ENCODE measurements at places on chromosomes 5 and 9. TPM values are rescaled to one million over a fixed set of nuclear protein-coding genes. Genes with fewer than 3 reads are reported as not detected.

LCNL1 gene
- polyA plus RNA-seq: 0.09 TPM

- no peak for DNase-seq
Measured at GRCh38 chr9:80885894-80886293, 803.5 kb downstream of the TLE1 start.

- DNase-seq: peak; percentile 31
Measured at GRCh38 chr5:43309637-43310036, 3.6 kb downstream of the HMGCS1 start.

DNA sequence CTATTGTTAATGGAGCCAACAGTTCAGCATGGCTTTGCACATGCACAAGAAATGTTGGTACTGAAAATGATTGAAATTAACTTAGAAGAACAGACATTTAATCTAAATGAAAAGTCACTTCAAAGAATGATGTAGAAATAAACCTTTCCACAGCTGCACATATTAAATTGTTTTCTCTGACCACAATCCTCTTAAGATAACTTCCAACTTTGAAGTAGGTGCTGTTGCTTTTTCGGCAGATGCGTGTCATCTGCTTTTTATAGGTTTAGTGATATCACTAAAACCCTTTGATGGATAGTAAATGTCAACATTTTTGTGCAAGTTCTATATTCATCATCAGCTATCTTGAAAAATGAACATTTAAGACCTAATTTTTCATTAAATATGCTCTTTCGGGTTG, 25.3 kb upstream of the SLC1A3 start:
- DNase-seq: no peak

DNA sequence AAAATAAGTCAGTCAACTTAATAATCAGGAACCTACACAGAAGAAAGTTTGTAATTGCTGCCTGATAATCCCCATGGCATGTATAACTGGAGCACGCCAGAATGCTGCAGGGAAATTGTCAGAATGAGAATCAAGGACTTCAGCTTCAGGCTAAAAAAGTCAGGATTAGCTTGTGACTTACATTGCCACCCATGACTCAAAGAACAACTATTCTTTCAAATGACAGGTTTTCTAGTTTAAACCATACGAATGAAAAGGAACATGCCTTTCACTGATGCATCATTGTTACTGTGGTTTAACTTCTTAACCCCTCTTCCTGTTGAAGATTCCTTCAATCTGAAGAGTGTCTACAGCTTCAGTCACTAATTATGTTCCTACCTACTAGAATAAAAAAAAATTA, 112.4 kb downstream of the ISL1 start:
- no peak for DNase-seq

DNA sequence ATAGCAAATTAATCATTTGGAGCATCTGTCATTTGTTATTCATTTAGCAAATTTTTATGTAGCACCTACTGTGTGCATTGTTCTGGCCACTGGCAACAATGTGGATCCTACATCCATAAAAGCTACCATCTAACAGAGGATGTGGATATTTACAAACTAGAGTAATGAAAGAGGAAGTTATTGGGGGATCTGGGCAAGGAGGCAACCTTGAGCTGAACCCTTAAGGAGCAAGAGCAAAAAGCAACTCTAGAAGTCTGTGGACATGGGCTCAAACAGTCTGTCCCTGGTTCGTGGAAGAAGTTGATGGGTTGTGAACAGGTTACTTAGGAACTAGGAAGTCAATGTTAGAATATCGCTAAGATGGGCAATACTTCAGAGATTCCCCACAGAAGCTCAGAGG, 259.9 kb downstream of the SYK start:
- no peak for DNase-seq

HSPB3 gene
- 0.61 TPM for polyA plus RNA-seq

CORO2A gene
- polyA plus RNA-seq: 57.6 TPM

- DNase-seq: peak; percentile 82
Measured at GRCh38 chr5:56052735-56053134, 58.0 kb upstream of the IL6ST start.

SPINK4 gene
- polyA plus RNA-seq: 82.4 TPM

- no peak for DNase-seq
Measured at GRCh38 chr5:176714067-176714466, 66.8 kb downstream of the TSPAN17 start.

COL5A1 gene
- 79.9 TPM for polyA plus RNA-seq

DNA sequence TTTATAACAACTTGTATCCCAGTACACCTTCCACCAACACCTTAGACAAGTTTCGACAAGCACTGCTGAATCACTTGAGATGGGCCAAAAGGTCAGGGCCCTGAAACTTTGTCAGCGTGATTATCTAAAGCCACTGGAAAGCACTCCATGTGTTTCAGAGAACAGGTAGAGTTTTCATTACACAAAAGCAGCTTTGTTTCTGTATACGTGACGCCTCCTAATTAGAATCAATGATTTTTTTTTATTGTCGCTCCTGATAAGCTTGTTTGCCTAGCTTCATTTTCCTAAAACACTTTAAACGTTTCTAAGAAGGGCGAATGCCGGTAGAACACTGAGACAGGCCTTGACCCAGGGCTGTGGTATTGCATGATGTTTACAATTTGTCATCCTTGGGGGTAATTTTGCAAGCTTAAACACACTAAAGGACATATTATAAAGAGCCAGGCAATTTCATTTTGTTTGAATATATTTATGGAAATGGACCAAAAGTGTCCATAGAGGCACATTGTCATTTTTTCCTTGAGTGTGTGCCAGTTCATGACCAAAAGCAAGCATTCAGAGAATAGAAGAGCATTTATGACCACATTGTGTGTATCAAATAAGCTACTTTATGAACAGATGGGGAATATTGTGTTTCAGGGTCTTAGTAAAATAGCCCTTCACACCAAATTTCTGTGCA, 193.6 kb downstream of the GLIS3 start:
- DNase-seq: peak; percentile 66

GRCh38 chr5:73250645-73251044, 77.7 kb downstream of the TMEM174 start:
- no peak for DNase-seq
